Kidney epithelial cell (primary cell): ENCODE measurements at places on chromosomes 4 and X. TPM values are rescaled to one million over a fixed set of nuclear protein-coding genes. Genes with fewer than 3 reads are reported as not detected.

The GLOD5 gene
- total RNA-seq = not detected in 2 replicates

The ZDHHC15 gene
- total RNA-seq = 1.5 and 1.8 TPM in 2 replicates

The IL1RAPL1 gene
- total RNA-seq = 0.07 TPM in 1 of 2 replicates, not detected in the other

The ASB12 gene
- total RNA-seq = not detected in 2 replicates

The RNF128 gene
- total RNA-seq = 0.33 and 1.8 TPM in 2 replicates

The CYSLTR1 gene
- not detected in 2 replicates for total RNA-seq

The HPF1 gene
- total RNA-seq = 35.2 and 36.1 TPM in 2 replicates

The DIPK2B gene
- not detected in 2 replicates for total RNA-seq

The NPY2R gene
- total RNA-seq = not detected in 2 replicates

The MYOZ2 gene
- total RNA-seq = not detected in 2 replicates

DNA sequence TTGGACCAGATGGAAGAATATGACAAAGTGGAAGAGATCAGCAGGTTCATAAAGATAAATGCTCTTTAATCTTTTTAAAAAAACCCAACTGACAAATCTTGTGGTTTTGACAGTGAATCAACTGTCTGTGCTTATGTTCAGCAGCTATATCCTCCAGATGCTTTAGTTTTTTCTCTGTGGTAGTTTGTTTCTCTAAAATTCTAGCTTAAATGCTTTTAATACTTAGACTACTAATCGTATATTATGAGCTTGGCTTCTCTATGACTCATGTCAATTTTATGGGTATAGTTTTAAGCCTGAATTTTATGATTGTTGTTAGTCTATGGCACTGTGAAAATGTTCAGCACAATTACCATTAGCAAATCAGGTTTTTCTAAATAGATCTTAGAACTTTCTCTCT is 12.9 kb downstream of the HHIP start:
- no peak for DNase-seq

DNA sequence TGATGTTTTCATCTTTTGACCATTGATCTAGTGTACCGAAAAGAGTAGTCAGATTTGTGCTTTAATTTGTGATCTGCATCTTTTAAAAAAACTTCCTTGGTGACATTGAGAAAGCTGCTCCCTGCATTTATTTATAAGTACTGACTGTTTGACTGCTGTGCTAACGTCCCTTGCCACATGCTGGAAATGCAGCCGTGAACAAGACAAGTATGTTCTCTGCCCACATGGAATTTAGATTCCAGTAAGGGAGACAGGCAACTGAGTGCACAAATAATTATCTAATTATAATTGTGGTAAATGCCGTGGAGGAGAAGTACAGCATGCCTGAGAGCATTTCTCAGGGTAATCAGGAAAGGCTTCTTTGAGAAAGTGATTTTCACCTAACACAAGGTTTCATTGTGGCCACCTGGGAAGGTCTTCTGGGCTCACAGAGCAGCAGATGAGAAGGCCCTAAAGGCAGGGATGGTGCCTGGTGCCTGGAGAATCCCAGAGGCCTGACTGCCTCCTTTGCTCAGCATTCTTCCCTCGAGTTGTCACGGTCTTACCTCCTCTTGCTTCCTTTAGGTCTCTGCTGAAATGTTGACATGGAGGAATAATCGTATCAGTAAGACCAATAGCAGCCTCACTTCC is 55.8 kb downstream of the PTTG2 start:
- no peak for DNase-seq

DNA sequence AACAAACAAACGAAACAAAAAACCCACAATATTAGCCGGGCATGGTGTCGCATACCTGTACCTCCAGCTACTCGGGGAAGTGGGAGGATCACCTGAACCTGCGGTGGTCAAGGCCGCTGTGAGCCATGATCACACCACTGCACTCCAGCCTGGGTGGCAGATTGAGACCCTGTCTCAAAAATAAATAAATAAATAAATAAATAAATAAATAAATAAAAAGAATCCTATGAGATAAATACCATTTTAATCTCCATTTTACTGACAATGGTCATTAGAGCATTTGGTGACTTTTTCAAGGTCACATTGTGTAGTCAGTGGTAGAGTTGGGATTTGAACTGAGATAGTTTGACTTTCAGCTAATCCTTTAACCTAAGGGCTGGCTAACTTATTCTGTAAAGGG is 11.4 kb downstream of the TRPC5 start:
- no peak for DNase-seq

DNA sequence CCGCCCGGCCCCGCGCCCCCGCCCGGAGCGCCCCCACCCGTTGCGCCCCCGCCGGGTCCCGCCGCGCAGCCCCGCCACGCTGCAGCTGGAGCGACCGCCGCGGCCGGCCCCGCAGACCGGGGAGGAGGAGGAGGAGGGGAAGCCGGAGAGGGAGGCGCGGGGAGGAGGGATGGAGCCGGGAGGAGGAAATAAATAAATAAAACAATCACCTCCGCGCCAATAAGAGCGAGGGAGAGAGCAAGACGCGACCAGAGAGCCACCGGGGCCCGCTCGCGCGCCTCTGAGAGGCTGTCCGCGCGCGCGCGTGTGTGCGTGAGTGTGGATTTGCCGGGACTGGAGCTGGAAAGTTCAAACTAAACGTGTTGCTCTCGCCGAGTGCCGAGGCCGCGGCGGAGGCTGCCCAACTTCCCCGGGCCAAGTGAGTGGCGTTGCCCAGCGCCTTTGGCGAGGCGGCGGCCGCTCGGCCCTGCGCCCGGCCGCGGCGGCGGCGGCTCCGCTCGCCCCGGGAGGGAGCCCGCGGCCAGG is 2184.4 kb upstream of the TENM3 start:
- no peak for DNase-seq

- no peak for DNase-seq
Measured at GRCh38 chrX:106932492-106932923, 12.3 kb downstream of the CLDN2 start.

- DNase-seq = no peak
Measured at GRCh38 chr4:128831531-128832242, 22.2 kb downstream of the JADE1 start.

GRCh38 chrX:141175786-141176185 is 1.1 kb downstream of the LDOC1 start:
- DNase-seq = no peak

DNA sequence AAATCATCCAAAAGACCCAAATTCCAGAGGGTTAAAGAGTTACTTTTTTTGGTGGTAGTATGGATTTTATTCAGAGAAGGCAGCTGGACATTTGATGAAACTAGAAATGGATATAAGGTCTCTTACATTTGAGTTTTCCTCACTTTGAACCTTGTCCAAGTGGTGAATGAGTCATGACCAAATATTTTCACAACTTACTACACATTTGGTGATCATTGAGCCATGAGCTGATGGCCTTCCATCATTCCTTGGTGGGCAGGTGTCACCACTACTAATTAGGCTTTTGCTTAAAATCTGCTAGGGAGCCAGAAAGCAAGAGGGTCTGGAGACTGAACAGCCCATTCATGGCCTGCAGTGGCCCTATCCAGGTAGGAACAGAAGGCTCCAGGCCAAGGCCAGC is 620.2 kb upstream of the INTU start:
- DNase-seq = peak; percentile 62

DNA sequence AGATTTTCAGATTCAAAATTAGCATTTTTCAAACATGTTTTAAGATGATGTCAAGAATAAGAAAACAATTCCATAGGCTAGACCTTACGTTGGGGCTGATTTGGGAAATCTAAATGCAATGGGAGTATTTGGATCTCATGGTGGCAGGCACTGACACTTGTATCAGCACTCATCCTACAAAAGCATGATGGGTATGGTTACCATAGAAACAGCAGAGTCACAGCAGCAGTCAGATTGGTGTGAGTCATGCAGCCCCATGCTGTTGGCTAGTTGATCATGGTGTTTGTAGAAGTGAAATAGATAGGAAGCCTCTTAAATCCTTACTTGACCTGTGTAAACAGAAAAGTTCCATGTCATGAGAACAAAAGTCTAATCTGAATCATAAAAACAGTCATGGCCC is 1637.3 kb upstream of the PABPC4L start:
- DNase-seq = peak; percentile 63

DNA sequence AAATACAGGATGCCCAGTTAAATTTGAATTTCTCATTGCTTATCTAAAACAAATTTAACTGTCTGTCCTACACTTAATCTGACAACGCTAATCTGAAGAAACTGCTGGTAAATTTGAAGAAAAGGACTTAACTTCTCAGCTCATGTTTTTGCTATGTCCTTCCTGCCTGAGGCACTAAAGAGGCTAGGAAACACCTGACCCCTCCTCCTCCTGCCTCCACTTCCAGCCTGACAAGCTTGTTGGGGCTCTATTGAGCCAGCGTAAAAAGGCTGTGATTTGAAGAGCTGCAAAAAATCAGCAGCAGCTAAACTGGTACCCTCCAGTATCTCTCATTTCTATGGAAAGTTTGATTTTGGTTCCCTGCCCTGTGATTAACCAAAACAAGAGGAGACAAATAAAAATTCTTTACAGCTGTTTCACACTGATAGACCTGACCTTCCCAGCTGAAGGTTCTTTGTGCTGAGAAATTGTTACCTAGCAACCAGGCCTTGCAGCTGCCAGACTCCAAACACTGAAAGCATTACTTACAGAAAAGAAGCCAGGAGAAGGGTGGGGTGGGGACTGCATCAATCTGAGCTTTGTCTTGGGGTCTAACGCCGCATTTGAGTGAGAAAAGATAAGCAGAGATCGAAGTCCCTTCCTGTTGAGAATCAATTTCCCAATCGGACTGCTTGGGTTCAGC is 35.0 kb downstream of the DCX start:
- DNase-seq = no peak

DNA sequence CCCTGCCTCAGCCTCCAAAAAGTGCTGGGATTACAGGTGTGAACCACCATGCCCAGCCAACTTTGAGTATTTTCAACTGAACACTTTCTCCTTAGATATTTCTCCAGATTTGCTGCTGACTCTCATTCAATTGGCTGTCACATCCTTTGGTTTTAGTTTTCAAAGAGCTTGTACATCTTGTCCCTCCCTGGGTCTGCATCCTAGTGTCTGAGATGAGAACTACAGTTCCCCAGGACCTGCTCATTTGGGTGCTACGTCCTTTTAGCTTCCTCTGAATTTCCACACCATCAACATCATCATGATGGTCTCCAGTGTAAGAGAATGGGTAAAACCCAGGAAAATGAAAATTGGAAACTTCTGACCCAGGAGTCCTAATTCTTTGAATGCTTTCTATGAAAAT is 312.9 kb downstream of the NLGN4X start:
- DNase-seq = no peak

GRCh38 chr4:151004222-151004621 is 10.9 kb downstream of the LRBA start:
- no peak for DNase-seq

DNA sequence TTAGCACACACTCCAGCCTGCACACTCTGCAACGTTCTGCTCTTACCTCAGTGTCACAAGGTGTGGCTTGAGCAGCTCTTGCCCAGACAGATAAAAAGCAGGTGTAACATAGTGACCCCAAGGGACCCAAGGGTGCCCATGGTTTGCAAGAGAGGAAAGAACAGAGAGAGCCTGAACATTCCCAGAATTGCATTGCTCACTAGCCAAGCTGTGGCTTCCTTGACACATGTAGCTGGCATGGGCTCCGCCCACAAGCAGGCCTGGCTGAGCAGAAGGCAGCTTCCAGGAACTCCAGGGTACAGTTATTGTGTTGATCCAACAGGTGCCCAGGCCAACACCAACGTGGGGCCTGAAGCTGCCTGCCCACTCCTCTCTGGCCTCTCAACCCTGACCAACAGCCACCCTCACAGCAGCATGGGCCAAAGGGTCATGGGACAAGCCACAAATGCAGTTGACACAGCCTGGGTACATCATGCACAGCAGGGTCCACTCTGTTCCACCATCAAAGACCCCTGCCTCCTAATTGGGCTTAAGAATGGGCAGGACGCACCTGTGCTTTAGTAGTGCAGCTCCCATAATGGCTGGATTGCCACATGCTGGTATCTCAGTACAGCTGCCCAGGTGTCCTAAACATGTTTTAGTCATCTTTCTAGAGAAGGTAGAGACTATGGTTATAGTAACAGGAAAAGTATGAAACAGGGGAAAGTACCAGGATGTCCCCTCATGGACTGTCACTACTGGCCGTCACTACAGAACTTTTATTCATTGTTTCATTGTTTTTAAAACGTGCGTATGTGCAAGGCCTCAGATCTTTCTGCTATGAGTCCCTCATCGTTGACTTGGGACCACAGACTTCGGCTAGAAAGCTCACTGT is 73.7 kb upstream of the ACSL1 start:
- peak; percentile 63 for DNase-seq

- DNase-seq = no peak
Measured at GRCh38 chrX:84165711-84166110, 22.3 kb downstream of the RPS6KA6 start.

- no peak for DNase-seq
Measured at GRCh38 chr4:119099227-119099810, 36.3 kb upstream of the MYOZ2 start.

GRCh38 chr4:119337010-119337409 is 15.1 kb upstream of the FABP2 start:
- no peak for DNase-seq

DNA sequence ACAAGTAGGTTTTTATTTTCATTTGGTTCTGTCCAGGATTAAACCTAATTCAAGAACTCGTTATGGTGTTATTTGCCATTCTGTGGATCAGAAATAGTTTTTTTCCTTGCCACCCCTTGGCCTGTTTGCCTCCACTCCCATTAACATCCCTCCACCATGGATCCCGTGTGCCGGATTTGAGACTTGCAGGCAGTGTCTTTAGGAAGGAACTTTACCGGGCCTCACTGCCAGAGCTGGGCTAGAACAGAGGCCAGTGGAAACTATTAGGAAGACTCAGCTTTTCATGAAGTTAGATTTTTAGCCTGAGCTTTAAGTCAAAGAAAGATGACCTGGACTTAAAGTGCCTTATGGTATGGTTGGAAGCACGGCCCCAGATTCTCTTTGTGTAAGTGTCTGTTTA is 2.4 kb downstream of the KLHL2 start:
- DNase-seq = no peak

GRCh38 chr4:138405934-138406567 is 163.9 kb upstream of the SLC7A11 start:
- peak; percentile 18 for DNase-seq

GRCh38 chr4:143351774-143352451 is 15.2 kb downstream of the GAB1 start:
- no peak for DNase-seq

DNA sequence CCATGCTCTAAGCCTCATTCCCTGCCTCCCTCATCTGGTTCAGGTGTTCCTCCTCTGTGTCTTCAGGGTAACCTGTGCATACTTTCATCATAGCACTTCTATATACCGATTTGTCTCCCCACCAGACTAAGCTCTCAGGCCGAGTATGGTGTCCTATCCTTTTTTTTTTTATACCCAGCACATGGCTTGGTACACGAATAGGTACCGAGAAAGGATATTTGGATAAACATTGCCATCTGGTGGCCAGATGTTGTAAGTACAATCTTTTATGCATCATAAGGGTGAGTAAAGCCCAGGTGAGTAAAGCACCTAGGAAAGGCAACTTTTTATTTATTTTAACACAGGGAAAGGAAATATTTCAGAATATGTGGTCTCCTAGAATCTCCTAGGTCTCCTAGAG is 68.4 kb downstream of the MID2 start:
- DNase-seq = no peak

GRCh38 chr4:105546086-105546485 is 6.3 kb upstream of the ARHGEF38 start:
- DNase-seq = no peak

- no peak for DNase-seq
Measured at GRCh38 chr4:152328582-152328981, 207.3 kb downstream of the FBXW7 start.
